ENCODE measurements at places on chromosomes 6 and 20.

DNA sequence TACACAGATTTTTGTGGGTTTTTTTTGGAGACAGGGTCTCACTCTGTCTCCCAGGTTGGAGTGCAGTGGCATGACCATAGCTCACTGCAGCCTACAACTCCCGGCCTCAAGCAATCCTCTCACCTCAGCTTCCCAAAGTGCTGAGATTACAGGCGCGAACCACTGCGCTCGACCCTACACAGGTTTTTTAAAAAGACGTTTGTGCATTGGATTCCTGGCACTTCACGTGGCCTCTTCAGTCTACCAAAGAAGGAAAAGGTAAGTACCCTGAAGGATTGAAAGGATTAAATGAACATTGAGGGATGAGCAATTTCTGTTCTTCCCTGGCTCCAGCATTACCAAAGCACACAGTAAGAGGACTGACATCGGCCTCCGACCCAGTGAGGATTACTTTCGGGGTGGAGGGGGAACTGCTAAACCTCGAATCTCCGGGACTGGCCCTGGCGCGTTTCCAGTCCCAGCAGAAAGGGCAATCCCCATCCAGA lies 556 bp upstream of the YWHAB start:
- DNase-seq: no peak

- DNase-seq: no peak
Measured at GRCh38 chr6:28729501-28730402, 194.0 kb downstream of the TRIM27 start.

- no peak for DNase-seq
Measured at GRCh38 chr6:148893481-148893880, 146.7 kb downstream of the UST start.

- no peak for DNase-seq
Measured at GRCh38 chr6:109897025-109897424, 81.1 kb upstream of the GPR6 start.

DNA sequence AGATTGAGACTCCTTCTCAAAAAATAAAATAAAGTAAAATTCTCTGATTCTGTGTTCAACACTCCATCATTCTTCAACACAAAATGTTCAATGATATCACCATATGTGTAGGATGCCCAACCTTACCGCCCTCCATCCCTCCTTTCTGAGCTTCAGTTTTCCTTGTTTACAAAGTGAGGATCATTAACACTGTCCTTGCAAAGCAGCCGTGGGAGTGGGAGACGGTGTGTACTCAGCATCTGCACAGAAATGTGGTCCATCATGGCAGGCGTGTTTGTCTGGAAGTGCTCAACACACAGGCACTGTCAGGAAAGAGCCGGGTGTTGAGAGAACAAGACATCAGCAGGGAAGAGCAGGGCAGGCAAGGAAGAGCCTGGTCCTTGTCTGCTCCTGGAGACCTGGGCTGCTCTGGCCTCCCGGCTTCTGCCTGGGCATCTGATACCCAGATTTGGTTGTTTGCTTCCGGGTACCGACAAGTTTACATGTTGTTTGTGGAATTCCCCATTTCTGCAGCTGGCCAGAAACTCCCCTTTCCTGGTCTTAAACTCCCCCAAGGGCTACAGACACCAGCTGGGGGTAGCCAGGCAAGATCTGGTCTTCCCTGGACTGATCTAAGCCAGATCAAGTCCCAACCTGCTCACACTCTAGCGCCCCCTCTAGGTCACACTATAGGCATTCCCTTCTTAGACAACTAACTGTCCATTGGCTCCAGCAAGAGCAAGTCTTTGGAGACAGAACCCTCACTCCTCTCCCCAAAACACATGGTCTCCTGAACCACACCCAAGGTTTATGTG lies 26.7 kb upstream of the TTPAL start:
- no peak for DNase-seq

GRCh38 chr6:89650579-89650978 lies 12.0 kb upstream of the LYRM2 start:
- no peak for DNase-seq

DNA sequence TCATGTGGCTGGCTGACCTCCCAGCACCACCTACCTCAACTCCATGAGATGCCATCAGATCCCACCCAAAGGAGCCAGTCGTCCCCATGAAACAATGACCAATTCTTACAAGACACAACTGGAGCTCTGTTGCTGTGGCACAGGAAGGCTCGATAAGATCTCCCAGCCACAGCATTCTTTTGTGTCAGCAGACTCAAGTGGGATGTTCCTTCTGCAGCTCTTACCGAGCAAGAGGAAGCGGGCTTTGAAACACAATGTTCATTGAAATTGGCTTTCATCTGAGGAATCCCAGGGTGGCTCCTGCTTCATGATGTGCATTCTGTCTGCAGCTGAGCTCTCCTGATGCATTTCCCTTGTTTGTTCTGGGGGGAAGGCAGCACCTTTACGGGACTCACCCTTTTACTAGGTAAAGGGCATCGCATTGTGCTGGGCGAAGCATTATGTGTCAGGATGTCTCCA lies 222.0 kb upstream of the SGK1 start:
- no peak for DNase-seq

DNA sequence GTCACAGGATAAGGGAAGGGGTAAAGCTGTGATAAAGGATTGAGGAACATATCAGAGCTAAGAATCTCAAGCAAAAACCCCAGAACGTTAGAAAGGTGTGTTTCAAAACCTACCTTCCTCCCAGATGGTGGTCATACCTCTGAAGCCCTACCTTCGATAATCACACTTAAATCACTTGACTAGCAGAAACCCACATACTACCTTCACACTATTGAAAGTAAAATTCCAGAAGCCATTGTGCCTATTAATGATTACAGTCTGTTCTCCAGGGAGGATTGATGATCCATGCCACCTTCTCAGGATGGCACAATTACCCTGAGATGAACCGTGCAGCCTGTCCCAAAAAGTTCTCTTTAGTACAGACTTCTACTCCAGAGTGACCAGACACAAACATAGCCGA lies 72.3 kb upstream of the SOX4 start:
- no peak for DNase-seq

GRCh38 chr20:36155991-36156390 lies 1.5 kb downstream of the EPB41L1 start:
- no peak for DNase-seq

DNA sequence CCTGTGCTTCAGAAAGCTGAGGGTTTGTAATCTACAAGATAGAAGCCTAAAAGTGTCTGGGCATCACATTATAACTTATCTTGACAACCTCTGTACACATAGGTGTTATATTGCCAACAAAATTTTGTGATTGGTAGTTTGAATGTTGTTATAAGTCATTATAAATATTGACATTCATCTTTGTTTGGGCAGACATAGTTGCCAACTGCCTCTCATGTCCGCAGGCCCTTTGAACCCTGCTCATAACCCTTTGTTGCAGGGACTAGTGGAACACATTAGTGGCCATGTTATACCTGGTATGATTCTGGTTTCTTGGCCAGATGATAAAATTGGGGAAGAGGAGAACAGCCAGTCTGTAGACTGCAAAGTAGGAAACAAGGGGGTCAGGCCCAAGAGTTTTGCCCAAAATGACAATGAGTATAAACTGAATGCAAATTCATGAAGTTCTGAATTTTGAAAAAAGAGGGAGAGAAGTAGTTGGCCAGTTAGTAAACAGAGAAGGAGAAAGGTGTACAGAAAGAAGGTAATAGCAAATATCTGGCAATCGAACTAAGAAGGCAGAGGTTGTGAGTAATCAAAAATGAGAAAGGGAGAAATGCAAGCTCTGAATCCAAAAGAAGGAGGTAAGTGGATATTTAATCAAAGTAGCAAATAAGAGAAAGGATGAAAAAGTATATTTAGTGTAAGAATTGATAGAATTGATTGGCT lies 21.6 kb upstream of the LMBRD1 start:
- no peak for DNase-seq

DNA sequence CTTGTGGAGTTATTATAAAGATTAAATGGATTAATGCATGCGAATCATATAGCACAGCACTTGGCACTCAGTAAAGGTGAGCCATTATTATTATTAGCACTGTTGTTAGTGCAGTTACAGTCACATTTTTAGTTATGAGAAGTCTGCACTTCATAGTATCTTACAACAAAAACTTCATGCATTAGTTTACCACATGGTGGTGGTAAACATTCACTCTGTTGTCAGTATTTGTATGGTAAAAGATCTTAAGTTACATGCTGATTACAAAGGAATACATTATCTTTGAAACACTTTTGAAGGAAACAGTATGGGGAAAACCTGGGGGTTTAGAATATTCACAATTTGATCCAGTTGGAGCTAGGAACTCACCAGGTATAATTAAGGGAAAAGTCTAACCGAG lies 20.8 kb downstream of the TMEM14A start:
- no peak for DNase-seq

- DNase-seq: no peak
Measured at GRCh38 chr6:124960757-124961463, 1.3 kb upstream of the RNF217 start.

DNA sequence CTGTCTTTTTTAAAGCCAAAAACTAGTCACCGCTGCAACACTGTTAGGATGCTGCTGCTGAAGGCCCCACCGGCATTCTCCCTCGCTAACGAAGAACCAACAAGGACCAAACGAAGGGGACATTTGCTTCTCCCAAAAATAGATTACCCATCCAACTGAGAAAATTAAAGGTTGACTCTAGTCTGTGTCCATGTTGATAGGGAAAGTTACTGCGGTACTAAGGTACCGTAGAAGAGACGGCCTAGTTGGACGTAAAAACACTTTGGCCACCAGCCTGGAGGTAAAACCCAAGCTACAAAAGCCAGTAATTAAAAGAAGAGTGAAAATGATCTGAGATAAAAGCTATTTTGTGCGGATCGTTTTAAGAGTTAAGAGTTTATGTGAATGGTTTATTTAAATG lies 11.8 kb upstream of the FOXF2 start:
- no peak for DNase-seq

GRCh38 chr6:54910921-54911320 lies 64.3 kb downstream of the FAM83B start:
- DNase-seq: no peak

DNA sequence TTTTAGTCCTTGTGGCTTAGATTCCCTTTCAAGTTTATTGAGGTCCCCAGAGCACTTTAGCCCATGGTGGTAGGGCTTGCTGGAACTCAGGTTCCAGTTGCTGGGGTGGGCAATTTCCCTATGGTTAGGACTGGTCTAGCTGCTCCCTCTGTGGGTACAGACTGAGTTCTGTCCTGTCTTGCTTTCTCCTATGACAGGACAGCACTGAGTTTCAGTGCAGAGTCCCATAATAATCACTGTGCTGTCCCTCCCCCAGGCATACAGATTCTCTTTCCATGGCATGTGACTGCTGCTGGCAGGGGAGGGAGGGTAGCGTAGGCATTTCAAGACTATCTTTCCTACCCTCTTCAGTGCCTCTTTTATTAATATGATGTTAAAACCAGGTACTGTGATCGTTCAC lies 17.1 kb upstream of the ERVFRD-1 start:
- DNase-seq: no peak

DNA sequence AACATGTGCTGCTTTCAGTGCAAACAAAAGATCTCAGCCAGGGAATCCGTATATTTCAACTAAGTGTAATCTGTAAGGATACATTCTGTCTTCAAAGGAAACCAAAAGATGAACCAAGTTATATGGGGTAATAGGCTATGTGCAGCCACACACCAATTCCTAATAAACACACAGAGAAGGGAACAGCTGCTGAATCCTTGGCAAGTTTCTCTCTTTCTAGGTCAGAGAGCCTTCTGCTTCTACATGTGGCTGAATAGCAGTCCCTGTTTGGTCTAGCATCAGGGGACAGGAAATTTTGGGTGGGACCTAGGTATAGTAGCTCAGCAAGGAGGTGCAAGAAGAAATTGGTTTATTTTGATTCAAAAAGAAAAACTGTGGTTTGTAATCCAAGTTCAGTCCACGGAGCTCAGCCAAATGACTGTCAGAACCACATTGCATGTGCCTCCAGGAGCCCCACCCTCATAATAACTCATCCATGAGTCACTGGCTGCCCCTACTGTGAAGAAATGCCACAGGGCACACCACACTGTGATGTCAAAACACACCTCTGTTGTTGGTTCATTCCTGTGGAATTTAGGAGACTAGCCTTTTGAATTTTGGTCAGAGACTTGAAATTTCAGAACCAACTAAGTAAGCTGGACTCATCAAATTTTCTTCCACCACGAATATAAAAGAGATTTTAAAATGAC lies 21.1 kb downstream of the SPTLC3 start:
- DNase-seq: no peak

GRCh38 chr6:139448051-139448649 lies 73.7 kb upstream of the CITED2 start:
- DNase-seq: no peak

DNA sequence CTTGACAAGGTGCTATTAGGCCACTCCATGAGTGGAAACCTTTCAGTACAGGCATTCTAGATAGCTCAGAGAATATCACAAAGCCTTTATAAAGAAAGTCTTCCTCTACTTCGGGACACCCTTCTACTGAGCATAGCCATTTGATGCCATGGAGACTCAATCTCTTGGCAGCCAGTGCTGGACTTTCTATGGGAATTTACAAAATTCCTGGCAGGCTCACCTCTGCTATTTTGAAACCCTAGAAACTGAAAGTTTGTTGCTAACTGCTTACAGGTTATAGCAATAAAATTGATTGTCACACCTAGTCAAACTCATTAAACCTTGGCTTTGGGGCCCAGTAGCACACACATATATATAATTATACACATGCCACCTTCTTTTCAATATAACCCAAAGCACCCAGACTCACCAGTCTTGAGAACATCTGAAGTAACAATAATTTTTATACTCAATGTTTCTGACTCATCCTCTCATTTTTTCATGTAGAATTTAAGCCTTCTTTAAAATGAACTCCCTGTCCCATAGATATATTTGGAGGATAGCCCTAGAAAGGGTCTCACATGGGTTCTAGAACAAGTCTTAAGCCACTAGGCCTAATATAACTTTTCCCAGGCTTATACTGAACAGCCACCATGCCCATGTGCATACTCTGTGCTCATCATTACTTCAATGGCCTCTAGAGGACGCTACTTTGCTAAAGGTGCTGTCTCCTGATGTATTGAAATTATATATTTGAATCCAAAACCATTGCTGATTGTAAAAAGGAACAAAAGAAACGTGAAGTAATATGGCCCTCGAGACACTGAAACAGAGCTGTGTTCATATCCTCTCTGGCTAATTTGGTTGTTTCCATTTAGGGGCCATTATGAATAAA lies 368.1 kb upstream of the MARCKS start:
- no peak for DNase-seq

DNA sequence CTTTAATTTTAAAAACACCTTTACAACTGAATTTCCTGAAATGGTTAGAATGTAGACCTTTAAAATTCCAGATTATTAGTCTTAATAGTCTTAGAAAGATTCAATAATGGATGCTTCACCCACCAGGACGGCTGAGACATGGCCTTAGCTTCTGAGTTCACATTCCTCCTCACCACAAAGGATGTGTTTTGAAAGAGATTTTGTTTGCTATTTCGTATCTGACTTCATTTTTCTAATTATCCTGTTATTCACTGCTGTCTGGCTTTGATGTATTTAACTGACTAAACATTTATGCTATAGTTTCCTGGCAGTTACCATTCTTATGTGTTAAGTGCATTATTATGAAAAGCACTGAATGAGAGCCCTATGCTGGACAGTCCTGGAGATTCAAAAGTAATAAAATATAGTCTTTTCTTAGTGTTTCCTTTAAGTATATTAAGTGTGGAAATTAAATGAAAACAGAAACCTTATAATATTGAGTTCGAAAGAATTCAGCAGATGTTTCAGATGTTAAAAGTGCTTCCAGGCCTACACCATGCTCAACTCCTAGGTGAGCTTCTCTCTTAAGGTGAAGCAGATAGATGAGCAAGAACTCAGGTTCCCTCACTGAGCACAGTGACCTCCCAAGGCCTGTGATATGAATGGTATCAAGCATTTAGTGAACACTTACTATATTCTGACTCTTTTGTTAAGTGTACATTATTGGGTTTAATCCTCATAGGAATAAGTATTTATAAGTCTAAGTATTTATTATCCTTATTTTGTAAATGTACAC lies 40.3 kb downstream of the MAP3K4 start:
- no peak for DNase-seq
